ENCODE measurements at places on chromosomes 1 and 21. TPM values are rescaled to one million over a fixed set of nuclear protein-coding genes. Genes with fewer than 3 reads are reported as not detected.

The CD1C gene
- not detected for total RNA-seq

The PLA2G2C gene
- not detected for total RNA-seq

The RHD gene
- not detected for total RNA-seq

The CD1E gene
- not detected for total RNA-seq

The SLC30A10 gene
- not detected for total RNA-seq

The CDCA8 gene
- 43.7 TPM for total RNA-seq

The NVL gene
- 30.3 TPM for total RNA-seq

The HCRTR1 gene
- total RNA-seq: 1.4 TPM

The FAM167B gene
- total RNA-seq: 2.0 TPM

The ST6GALNAC3 gene
- 48.3 TPM for total RNA-seq

The OR2L5 gene
- not detected for total RNA-seq

The PGLYRP4 gene
- total RNA-seq: not detected

The AGBL4 gene
- total RNA-seq: not detected

The AHCTF1 gene
- 30.7 TPM for total RNA-seq

The HTR6 gene
- not detected for total RNA-seq

The AP4B1 gene
- total RNA-seq: 33.0 TPM

The AZIN2 gene
- 0.91 TPM for total RNA-seq

The GOLT1A gene
- total RNA-seq: not detected

The RAB42 gene
- total RNA-seq: 1.2 TPM

The AGL gene
- 10.7 TPM for total RNA-seq

The CHODL gene
- total RNA-seq: not detected

The HFM1 gene
- total RNA-seq: 0.11 TPM

The OR14K1 gene
- total RNA-seq: not detected

The KRTAP11-1 gene
- not detected for total RNA-seq

The KRTAP12-2 gene
- total RNA-seq: not detected

The RAB3B gene
- total RNA-seq: 11.9 TPM
